ENCODE measurements at places on chromosomes 5 and 9.

- DNase-seq: no peak
Observed at GRCh38 chr5:74428876-74429275, 211.7 kb downstream of the ENC1 start.

GRCh38 chr5:108148715-108149139 lies 233.2 kb downstream of the FBXL17 start:
- no peak for DNase-seq

DNA sequence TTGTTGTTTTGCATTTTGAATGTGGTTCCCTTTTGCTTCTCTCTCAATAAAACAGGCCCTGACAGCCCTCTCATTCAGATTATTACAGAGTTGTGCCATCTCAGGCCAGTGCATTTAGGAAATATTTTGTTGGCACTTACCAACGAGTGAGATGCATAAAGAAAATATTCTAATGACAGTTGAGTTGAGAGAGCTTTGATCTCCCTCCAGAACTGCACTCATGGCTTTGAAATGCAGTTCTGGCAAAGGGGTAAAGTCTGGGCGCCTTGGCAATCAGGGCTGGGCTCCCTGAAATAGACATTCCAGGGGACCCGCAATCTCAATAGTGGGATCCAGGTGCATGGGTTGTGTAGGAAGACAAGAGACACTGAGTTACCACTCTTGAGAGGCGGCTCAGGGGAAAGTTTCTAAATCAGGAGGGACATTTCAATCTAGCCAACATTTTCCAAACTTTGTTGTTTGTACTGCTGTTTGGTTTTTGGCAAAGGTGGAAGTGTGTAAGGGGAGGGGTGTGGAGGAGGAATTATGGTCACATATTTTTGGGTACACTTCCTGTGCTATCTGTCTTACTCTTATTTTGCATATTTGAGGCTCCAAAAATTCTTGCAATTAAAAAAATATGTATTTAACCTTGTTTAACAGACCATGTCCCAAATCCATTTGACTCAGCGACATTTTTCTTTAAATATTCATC lies 48.8 kb downstream of the PAPPA start:
- no peak for DNase-seq

GRCh38 chr5:62621280-62621679 lies 42.7 kb downstream of the LRRC70 start:
- DNase-seq: no peak

- DNase-seq: no peak
Observed at GRCh38 chr9:694403-695154, 146.9 kb upstream of the DMRT1 start.

- DNase-seq: no peak
Observed at GRCh38 chr5:77010243-77010642, 20.0 kb upstream of the AGGF1 start.

DNA sequence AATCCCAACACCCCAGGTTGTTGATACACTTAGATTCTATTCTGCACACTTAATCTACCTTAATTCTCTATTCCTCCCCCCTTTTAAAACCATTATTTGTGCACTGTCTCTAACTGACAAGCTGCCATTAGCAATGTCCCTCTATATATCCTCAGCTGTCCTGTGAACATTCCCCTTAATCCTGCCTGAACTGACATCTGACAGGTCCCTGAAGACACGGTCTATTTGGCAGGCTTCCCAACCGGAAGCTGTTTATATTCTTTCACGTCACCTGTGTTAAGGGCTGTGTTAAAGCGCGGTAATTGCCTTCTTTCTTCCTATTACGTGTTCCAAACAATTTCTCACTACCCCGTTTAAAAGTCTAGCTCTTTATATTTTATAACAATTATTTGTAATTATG lies 277.3 kb downstream of the CDH9 start:
- no peak for DNase-seq

GRCh38 chr9:91297306-91297705 lies 64.4 kb downstream of the AUH start:
- DNase-seq: no peak

DNA sequence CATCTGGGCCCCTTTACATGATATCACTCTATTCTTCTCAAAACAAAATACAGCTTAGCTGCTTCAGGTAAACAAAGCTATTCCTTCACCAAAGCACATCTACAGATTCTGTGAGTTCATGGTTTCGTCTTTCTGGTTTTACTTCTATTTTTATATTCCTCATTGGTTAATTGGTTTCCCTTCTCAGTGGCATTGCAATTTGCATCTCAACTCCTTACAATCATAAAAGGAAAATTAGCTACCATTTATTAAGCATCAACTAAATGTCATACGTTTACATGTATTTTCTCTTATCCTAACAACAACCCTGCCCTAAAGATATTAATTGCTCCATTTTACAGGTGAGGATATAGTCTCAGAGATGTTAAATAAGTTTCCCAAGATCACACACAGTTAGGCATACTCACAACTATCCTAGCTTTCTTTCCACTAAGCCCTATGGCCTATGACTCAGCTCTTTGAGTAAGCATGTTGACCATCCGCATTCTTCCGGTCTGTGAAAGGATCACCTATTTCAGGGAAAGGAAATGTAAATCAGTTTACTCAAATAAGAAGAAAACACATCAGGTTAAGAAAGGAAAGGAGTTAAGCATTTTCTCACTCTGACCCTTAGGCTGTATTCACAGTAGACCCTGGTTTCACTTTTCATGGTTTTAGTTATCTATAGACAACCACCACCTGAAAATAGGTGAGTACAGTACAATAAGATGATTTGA lies 146.1 kb downstream of the CAAP1 start:
- no peak for DNase-seq

- no peak for DNase-seq
Observed at GRCh38 chr9:95729046-95729445, 146.4 kb upstream of the ERCC6L2 start.

GRCh38 chr5:124920909-124921666 lies 174.6 kb upstream of the ZNF608 start:
- DNase-seq: no peak

GRCh38 chr5:65037831-65038815 lies 269.4 kb downstream of the CWC27 start:
- DNase-seq: no peak

DNA sequence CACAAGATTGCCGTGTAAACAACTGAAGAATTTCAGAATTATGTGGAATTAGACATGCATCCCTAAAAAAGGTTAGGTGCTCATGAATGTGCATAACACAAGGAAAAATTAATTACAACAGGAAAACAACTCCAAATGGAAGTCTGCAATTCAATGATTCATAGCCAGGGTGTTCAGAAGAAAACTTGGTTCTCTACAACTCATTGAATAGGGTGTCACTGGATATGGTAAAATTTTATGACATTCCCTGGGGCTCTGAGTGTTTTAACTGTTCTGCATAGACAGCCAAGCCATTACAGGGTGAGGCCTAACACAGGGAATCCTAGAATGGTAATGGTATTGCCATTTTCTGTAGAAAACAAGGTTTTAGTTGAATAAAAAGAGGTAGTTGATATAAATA lies 24.4 kb upstream of the ZSWIM6 start:
- no peak for DNase-seq

GRCh38 chr9:94031380-94031779 lies 52.9 kb upstream of the PTPDC1 start:
- no peak for DNase-seq

DNA sequence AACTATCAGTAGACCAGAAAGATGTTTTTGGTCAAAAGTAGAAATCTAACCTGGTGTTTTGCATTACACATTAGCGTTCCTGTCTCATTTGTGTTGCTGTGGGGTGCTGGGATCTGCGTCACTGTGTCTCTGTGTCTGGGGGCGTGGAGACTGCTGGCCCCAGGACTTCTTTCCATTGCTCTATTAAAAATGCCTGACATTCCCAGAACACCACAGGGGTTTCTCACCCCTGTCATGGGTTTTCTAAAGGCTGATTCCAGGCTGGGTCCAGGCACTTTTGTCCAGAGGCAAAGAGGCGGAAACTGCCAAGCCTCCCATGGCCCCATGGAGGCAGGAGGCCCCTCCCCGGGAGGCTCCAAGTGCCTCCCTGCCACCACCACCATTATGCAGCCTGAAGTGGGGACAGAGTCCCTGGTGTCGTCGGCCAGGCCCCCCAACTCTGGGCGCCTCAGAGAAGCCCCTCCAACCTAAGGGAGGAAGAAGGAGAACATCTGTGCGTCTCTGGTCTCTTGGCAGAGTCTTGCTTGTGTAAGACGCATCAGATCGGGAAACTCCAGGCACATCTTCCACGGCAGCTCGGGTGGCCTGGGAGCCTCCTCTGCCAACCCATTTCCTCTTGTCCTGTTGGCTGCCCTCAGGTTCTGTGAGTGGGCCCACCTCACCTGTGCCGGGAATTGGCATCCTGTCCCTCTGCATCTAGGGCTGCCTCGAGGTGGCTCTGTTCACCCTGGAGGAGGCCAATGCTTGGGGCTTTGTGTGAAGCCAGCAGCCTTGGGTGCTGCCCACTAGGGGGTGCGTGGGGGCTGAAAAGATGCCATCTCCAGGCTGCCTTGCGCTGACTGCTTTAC lies 13.8 kb upstream of the PLEKHG4B start:
- no peak for DNase-seq

DNA sequence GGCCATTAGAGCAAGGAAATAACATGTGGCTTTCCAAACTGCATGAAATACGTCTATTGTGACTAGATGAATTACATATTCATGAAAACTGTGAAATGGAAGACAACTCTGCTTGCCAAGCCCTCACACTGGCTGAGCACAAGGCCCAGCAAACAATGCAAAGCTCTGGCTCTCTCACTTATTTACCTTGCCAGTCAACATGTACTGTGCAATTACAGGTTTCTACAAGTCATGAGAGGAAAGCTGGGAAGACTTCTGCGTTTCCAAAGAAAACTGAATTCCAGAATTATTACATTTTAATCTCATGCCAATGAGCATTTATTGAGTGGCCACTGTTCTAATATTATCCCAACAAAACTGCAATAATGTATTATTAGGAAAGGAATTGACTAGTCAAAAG lies 12.1 kb upstream of the C5orf63 start:
- no peak for DNase-seq

GRCh38 chr5:72698481-72698880 lies 118.0 kb upstream of the TNPO1 start:
- DNase-seq: no peak

DNA sequence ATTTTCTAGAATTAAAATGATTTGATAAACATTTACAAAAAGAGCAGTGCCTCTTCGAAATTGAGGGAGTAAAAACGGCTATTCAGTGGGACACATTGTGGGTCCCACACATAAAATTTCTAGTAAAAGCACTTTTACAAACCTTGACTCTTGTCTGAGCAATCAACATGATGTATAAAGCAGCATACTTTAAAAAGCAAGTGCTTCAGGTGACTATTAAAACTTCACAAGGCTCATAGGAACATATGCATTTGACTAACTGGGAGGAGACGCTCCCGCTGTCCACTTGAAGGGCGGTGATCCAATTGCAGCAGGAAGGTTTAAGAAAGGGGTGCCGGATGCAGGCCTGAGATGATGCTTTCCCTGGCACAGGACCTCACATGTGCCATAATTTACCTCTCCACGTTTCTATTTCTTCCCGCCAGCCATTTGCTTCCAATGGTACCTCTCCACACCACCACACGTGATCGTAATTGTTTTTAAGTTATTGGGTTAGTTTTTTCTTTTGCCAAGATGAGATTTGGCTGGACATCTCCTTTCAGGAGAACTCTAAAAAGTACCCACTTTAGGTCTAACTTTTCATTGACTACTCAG lies 1.8 kb downstream of the MCTP1 start:
- no peak for DNase-seq

GRCh38 chr9:112007575-112008240 lies 111.1 kb downstream of the UGCG start:
- no peak for DNase-seq

- DNase-seq: no peak
Observed at GRCh38 chr9:126723807-126724172, 81.0 kb upstream of the ZBTB43 start.

Measured in left lobe of liver (tissue), 2 donors.